ENCODE measurements at places on chromosomes 11 and 22.
A peak's percentile ranks its signal among the peaks of the same experiment; 100 is the strongest.

- no peak for DNase-seq
Measured at GRCh38 chr11:106601684-106602297, 416.5 kb downstream of the GUCY1A2 start.

- no peak for DNase-seq
Measured at GRCh38 chr11:70031631-70032469, 46.3 kb upstream of the ANO1 start.

GRCh38 chr11:10900681-10901415, 43.0 kb upstream of the ZBED5 start:
- DNase-seq = peak; percentile 65

DNA sequence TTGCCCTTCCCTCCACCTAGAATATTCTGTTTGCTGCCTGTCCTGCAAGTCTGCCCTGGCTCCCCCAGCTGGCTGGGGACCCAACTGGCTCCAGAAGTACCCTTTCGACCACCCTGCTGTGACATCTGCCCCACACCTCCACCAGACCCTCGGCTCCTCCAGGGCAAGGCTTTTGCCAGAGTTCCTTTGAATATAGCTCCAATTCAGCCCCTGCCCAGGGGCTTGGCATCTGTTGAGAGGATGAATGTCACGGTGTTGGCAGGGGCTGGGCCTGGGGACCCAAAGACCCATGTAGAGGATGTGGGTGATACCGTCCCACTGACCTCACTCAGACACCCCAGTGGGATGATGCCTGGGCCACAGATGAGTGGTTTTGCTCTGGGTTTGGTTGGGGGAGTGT, 4.0 kb downstream of the NLRP6 start:
- DNase-seq = no peak

GRCh38 chr11:100756559-100756958, 69.5 kb downstream of the ARHGAP42 start:
- DNase-seq = no peak

GRCh38 chr11:16896729-16897469, 117.3 kb downstream of the PLEKHA7 start:
- DNase-seq = no peak

- DNase-seq = no peak
Measured at GRCh38 chr11:35662061-35662648, 420 bp upstream of the TRIM44 start.

DNA sequence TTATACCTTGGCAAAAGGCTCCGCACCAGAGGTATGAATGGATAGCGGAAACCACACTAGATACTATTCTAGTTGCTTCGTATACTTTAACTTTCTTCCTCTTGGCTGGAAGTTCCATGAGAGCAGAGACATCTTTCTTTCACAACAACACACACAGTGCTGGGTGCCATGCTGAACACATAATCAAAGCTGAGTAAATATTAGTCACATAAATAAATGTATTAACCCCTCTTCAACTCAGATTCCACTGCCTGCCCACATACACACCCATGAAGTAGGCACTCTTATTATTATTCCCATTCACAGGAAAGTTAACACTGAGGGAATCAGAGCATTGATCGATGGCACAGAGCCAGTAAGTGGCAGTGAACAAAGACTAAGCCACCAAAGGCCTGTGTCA, 35.4 kb downstream of the SPON1 start:
- DNase-seq = peak; percentile 19

- DNase-seq = no peak
Measured at GRCh38 chr11:68298659-68299516, 13.5 kb upstream of the LRP5 start.

DNA sequence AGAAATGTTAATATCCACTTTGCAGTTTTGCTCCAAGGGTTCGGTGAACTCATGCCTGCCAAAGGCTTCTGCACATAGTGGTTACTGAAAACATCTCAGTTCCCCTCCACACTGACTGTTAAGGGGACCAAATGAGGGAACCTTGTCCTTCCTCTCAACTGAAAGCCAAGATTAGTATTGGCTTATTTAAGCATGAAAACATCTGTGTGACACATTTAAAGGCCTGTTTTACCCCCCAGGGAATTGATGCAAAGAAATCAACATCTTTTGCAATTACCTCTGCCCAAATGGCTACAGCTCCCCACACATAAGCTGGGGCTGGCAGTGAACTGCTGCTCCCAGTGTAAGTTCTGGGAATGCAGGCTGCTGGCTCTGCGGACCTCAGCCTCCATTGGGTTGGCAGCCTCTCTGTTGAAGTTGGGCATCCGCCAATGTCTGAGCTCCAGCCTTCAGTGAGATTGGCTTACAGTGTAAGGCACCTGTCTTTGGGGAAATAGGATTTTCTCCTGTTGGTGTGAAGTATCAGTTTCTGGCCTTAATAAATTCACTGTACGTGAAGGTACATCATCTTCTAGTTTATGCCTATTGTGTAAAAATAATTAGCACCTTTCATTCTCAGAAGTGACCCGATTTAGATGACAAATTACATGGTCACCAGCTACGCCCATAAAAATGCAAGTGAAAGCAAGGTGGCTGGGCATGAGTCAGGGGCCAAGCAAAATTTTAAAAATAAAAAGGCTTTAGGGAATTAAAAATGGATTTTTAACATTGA, 213.4 kb upstream of the SYN3 start:
- peak; percentile 75 for DNase-seq

GRCh38 chr22:45891996-45892621, 84.9 kb downstream of the WNT7B start:
- no peak for DNase-seq

DNA sequence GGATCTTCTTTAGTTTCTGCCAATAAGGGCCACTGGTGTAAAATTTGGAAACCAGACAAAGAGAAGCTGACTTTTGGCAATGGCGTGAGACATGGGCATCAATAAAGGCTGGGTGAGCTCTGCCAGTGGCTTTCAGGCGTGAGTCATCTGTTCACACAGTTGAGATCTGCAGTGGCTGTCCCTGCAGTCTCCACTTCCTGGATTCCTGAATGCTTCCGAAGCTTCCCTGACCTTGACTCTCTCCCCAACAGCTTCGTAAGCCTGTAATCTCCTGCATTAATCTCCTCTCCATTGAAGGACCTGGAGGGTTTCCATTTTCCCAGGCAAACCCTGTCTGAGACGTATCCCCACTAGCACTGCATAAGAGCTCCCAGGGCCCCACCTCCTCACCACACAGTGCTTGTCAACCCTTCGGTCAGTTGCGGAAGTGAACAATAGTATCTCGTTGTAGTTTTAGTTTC, 574.7 kb downstream of the TBC1D22A start:
- peak; percentile 91 for DNase-seq

GRCh38 chr11:90818196-90818745, 595.4 kb upstream of the CHORDC1 start:
- no peak for DNase-seq

- DNase-seq = no peak
Measured at GRCh38 chr11:78291503-78292108, 102.9 kb downstream of the USP35 start.

DNA sequence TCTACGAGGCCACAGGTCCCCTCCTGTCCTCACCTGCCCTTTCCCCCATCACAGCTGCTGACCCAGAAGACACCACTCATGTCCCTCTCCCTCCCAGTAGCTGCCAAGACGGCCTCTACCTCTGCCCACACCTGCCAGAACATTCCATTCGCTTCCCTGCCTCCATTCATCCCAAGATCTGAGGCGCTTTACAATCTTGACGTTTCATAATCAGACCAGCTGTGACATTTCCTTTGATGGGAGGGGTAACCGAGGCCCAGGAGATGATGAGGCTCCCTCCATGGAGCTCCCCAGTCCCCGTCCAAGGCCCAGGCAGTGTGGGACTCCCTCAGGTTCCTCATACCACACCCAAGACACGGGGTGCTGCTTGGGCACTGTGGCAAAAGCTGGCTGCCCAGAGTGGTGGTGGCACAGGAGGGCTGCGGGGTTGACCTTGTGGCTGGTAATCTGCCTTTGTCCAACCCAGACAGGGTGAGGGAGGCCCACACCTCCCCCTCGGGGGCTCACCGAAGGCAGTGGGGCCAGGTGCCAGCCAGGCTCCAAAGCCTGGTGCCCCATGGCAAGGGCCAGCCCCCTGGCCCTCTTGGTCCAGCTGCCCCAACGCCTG, 17.3 kb downstream of the PHLDA2 start:
- DNase-seq = no peak

GRCh38 chr11:63503492-63503891, 2.4 kb upstream of the LGALS12 start:
- no peak for DNase-seq

GRCh38 chr22:37282385-37282677, at the start of gene CYTH4:
TSS of gene CYTH4 (plus strand) at chr22:37282508. CDS start at chr22:37282570, 62 bp downstream.
- no peak for DNase-seq

DNA sequence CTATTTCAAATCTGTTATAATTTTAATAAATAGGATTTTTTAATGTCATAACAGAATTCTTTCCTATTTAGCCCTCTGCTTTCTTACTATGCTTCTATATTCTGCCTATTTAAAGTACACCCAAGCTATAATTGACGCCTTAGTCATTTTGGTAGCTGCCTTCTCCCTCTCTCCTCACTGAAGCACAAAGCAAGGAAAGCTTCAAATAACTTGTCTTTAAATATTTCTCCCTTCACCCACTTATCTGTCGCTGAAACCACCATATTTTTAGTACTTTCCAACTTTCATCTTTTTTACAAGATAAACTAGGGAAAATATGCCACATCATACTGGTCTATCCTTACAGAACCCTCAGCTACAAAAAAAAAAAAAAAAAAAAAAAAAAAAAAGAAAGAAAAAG, 127.9 kb downstream of the ENTHD1 start:
- no peak for DNase-seq

DNA sequence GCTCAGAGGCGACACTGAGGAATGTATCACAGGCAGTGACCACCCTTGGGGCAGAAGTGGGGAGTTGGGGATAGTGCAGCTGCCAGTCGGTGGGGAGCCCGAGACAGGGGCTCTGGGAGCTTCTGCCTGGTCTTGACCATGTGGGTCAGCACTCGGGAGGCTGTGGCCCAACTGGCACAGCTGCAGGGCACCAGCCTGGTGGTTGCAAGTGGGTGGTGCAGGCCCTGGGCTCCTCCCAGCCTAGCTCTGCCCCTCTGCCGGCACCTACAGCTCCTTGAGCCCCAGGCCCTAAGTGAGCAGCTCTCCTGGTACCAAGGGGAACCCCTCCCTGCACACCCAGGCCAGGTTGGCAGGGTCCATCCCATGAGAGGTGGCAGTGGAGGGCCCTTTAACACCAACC, 12.6 kb upstream of the RASL10A start:
- no peak for DNase-seq

- peak; percentile 32 for DNase-seq
Measured at GRCh38 chr11:43579171-43579918, 101.2 kb upstream of the HSD17B12 start.

- no peak for DNase-seq
Measured at GRCh38 chr11:80330264-80330663, 889.4 kb upstream of the TENM4 start.

DNA sequence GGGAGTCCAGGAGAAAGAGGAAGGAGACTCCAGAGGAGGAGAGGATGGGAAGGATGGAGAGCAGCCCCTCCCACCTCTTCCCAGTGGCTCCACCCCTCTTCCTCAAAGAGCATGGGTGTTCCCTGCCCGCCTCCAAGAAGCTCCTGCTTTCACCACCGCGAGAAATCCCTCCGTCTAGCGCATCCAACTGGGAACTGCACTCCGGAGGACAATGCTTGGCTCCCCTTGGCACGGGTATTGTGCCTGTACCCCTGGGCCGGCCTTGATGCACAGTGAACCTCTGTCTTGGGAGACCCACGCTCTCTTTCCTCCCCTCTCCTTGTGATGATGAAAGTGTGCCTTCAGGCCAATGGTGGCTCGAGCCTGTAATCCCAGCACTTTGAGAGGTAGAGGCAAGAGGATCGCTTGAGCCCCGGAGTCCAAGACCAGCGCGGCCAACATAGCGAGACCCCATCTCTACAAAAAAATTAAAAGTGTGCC, 14.9 kb upstream of the ADA2 start:
- no peak for DNase-seq

DNA sequence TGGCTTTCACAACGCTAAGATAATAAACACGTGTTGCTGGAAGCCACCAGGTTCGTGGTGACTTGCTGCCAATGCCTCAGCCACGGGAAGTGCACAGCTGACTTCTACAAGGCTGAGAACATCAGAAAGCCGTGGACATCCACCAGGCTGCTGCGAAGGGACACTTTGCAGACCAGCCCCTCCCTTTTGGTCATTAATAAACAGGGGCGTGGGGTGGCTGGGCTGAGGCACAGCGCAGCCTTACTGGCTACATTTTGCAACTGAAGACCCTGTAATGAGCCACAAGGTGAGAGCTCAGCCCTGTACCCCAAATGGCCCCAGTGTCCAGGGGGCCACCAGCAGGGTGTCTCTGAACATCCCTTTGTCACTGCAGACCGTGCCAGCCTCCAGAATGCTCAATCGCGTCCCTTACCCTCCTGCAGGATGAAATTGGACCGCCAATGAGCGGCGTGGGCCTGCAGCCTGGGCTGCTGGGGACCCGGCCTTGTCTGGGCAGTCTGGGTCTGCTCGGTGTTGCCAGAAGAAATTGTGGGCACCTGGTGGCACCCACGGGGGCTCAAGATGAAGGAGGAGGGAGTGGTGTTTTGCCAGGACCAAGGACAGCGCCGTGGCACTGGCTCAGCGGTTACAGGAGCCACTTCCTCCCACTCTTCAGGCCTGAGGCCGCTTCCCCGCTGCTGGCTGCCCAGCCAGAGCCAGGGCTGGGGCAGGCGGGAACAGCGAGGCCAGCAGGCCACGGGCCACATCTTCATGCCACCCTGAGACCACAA, 181.9 kb downstream of the CTTN start:
- DNase-seq = no peak

DNA sequence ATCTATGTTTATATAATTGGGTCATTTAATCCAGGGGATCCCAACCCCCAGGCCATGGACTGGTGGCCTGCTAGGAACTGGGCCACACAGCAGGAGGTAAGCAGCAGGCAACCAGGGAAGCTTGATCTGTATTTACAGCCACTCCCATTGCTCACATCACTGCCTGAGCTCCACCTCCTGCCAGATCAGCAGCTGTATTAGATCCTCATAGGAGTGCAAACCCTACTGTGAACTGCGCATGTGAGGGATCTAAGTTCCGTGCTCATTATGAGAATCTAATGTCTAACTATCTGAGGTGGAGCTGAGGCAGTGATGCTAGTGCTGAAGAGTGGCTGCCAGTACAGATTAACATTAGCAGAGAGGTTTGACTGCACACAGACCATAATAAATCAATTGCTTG, 32.8 kb downstream of the MS4A2 start:
- peak; percentile 4 for DNase-seq

DNA sequence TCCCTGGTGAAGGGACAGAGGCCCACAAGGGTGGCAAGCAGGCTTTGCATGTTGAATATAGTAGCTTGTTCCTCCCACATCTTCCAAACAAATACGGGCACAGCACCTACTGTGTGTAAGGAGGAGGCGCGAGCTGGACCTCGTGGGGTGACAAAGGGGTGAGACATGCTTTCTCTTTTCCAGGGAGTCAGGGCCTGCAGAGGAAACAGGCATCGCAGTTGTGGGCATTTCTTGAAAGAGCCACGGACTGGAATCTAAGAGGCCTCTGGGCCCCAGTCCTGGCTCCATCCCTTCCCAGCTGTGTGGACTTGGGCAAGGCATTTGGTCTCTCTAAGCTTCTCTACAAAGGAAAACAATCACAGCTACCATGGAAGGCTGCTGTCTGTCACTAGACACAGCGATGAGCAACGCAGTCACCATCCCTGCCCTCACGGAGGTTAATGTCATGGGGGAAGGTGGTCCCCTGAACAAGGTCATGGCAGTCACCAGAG, 13.0 kb upstream of the CDC42EP1 start:
- no peak for DNase-seq

- DNase-seq = no peak
Measured at GRCh38 chr11:2806351-2807024, 79.1 kb downstream of the CDKN1C start.
